NCI-H774 (cell line): ENCODE measurements at places on chromosomes 1 and 21.

DNA sequence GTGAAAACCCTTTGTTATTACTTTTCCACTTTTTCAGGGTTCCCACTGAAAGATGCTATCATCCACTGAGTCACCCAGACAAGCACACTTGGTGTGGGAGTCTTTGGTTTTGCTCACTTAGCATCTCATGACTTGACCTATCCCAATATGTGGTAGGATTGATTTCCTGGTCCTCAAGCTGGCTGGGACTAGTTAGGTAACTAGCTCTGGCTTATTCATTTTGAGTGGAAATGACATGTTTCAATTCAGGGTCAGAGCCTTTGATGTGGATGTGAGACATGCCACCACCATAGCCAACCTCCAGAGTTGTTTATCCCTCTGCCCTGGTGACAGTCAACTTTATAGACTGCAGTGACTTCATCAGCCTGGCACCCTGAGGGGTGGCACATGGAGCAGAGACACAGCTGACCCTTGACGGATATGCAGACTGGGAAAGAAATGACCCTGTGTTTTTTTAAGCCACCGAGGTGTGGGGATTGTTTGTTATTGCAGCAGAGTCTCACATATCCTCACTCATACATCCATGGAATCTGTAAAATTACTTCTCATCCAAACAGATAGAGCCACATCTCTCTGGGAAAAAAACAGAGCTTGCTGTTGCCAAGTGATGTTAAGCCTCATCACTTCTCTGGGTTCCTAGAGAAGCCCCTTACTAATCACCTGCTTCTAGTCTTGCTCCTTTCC, 699.9 kb downstream of the MATN1 start:
- no peak for DNase-seq

GRCh38 chr21:15754640-15755039, 24.9 kb downstream of the USP25 start:
- no peak for DNase-seq

- DNase-seq = no peak
Observed at GRCh38 chr1:164662462-164662861, 103.5 kb downstream of the PBX1 start.

- DNase-seq = no peak
Observed at GRCh38 chr1:37949524-37950152, 2.8 kb upstream of the INPP5B start.

- DNase-seq = no peak
Observed at GRCh38 chr21:46183910-46184624, at the start of gene SPATC1L. Gene SPATC1L, minus strand, starts transcription at chr21:46184459. Its CDS starts 1,643 bp downstream, at chr21:46182816.

DNA sequence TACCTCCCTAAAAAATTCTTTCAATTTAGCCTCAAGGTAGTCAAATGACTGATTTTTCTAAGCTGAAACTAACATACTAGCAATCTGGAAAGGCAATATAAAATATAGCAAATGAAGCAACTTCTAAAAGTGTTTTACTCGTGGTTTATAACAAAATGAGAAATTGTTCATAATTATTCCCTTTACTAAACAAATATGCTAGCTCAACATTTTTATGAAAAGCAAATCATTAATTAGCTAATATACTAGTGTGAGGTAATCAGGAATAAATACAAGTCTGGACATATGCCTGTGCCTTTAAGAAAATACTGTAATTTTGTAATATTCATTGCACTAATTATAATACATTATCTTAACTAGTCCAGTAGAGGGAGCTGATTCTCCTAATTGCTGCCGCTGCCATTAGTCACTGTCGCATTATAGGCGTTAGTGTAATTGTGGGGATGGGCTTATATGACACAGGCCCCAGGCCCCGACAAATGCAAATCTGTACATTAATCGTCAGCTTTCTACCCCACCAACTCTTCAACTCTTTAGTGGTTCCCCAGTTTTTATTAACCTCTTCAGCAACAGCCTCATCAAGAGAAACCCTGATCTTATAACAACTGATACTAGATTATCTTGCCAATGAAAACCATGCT, 160.9 kb downstream of the GABPA start:
- DNase-seq = no peak

DNA sequence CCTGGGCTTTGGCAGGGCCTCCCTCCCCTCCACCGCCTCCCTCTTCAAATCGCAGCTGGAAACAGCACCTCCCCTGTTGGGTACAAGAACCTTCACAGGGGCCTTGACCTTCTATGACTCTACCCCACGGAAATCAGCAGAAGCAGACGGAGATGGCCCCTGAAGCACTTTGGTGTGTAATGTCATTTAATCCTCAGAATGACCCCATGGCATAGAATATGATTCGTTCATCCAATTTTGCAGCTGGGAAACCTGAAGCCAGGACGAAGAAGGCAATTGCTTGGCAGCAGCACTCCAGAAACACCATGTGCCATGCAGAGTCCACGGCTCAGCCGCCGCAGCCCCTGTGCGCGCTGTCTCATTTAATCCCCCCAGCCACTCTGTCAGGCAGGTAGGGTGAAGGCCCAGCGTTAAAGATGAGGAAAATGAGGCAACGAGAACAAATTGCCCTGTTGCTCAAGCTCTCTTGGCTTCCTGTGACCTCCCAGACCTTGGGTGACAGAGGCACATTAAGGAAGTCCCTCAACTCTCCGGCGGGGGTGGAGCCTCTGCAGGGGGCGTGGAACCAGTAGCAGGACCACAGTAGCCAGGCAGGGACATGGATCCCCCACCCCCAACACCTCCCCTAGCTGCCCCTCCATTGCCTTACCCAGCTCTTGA, 25.8 kb upstream of the LAPTM5 start:
- DNase-seq = no peak

DNA sequence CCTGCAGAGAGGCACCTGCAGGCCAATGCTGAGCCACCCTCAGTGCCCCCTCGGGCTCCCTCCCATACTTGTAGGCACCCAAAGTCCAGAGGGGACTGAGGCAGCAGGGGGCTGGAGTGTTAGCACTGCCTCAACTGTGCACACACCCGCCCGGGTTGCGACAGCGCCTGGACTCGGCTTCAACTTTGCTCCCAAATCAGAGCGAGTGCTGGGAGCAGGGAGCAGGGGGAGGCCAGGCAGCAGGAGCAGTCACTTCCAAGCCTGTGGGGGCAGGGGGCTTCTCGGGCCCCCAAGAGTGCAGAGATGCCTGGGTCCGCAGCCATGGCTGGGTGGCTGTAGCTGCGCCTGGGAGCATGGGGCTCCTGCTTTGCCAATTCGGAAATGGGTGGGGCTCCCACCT, 79.5 kb downstream of the DISP1 start:
- DNase-seq = no peak

- no peak for DNase-seq
Observed at GRCh38 chr1:233368789-233369130, 41.2 kb downstream of the MAP3K21 start.

GRCh38 chr1:54376430-54377039, 29.7 kb downstream of the SSBP3 start:
- DNase-seq = no peak

GRCh38 chr1:245526141-245526540, 371.4 kb downstream of the KIF26B start:
- DNase-seq = no peak

DNA sequence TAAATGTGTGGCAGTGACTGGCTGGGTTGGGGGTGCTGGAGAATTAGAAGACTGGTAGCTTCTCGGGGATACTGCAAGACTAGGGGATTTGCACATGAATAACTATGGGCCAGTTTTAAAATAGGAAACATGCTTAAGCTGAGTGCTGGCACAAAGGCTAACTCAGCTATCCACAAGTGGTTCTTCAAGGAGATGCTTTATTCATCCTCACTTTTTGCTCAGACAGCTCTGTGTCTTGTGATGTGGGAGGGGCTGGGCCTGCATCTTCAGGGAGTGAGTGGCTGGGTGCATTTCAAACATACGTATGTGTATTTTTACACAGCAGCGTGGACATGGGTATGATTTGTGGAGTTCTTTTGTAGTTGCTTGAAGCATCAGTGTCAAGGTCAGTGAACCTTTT, 2.3 kb downstream of the COQ8A start:
- no peak for DNase-seq

GRCh38 chr1:193633991-193634390, 447.6 kb upstream of the B3GALT2 start:
- no peak for DNase-seq

GRCh38 chr1:1966071-1966740, 37.4 kb downstream of the CFAP74 start:
- DNase-seq = no peak

- DNase-seq = no peak
Observed at GRCh38 chr1:60234776-60235175, 161.2 kb upstream of the C1orf87 start.

GRCh38 chr1:225934711-225935110, 6.3 kb downstream of the LEFTY2 start:
- DNase-seq = no peak

- peak; percentile 86 for DNase-seq
Observed at GRCh38 chr1:90721210-90722194, 4.4 kb upstream of the BARHL2 start.

GRCh38 chr1:109113590-109114341, at the start of gene ELAPOR1:
Gene ELAPOR1, plus strand, starts transcription at chr1:109114115. Its CDS starts 69 bp downstream, at chr1:109114184.
- DNase-seq = peak; percentile 76

DNA sequence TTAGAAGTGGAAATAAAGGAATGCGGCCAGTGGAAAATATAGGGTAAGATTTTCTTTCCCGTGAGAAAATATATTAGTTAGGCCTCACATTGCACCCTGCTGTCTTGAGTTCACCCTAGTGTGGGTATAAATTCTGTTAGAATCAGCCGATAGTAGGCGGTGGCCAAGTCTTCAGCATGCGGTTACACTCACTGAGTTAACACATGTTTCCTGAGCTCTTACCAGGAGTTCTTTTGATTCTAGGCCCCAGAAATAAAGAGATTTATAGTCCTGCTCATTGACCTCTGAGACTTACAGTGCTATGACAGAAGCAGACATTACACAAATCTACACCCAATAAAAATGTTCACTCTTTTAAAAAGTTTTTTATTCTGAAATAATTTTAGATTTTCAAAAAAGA, 279.3 kb upstream of the LRRC7 start:
- no peak for DNase-seq

- no peak for DNase-seq
Observed at GRCh38 chr21:41932191-41932575, 21.6 kb downstream of the C2CD2 start.

GRCh38 chr1:155324717-155325602, 4.3 kb downstream of the RUSC1 start:
- DNase-seq = peak; percentile 42

GRCh38 chr1:224497714-224498573, 63.3 kb upstream of the WDR26 start:
- DNase-seq = no peak

DNA sequence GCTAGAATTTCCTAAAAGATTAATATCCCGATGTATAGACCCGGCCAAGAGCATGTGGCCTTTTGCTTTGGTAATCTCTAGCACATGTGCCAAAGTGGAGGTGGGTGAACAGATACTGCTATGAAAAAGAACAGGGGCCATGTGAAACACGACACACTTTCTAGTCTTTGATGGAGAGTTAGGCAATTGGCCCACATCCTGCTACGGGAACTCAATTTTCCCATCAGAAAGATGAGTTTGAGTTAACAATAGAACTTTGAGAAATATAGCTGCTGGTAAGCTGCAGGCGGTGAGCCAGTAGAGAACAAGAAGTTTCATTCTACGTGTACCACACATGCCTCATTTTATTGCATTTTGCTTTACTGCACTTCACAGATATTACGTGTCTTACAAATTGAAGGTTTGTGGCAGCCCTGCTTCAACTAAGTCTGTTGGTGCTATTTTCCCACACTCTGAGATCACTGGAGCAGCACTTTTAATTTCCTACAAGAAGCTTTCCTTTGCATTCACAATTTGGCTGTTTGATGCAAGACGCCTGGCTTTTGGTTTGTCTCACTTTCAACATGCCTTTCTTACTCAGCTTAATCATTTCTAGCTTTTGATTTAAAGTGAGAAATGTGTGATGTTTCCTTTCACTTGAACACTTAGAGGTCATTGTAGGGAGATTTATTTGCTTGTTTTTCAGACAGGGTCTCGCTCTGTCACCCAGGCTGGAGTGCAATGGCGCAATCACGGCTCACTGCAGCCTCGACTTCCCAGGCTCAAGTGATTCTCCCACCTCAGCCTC, 46.3 kb downstream of the HTR6 start:
- no peak for DNase-seq

DNA sequence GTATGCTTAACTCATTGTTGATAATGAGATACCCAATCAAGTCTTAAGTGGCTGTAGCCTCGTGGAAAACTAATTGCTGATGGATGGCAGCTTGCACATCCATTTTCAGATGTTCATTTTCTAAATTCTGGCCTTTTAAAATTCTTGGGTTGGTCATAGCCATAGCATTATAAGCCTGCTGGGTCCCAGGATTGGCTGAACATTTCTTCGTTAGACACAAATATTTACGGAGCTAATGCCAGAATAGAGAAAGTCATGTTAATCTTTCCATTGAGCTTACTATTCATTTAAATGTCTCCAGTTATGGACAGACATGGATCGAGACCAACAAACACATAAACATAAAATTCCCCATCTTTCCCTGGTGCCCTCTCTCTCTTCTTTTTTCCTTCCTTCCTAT, 32.5 kb downstream of the CENPF start:
- no peak for DNase-seq

DNA sequence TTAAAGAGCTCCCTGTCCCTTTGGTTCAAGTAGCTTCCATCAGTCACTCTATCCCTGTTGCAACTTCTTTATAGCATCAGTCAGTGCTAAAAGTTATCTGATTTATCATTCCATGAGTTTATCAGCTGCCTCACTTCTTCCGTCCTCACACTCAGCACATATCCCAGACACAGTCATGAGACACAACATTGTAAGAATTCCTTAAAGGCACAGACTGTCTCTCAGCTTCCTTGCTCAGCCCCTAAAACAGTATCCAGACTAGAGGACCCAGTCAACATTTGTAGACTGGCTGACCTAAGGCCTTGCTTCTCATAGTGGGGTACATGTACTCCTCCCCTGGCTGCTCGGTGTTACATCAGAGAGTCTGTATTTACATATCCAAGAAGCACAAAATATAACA, 164.9 kb upstream of the ADGRL2 start:
- DNase-seq = no peak

DNA sequence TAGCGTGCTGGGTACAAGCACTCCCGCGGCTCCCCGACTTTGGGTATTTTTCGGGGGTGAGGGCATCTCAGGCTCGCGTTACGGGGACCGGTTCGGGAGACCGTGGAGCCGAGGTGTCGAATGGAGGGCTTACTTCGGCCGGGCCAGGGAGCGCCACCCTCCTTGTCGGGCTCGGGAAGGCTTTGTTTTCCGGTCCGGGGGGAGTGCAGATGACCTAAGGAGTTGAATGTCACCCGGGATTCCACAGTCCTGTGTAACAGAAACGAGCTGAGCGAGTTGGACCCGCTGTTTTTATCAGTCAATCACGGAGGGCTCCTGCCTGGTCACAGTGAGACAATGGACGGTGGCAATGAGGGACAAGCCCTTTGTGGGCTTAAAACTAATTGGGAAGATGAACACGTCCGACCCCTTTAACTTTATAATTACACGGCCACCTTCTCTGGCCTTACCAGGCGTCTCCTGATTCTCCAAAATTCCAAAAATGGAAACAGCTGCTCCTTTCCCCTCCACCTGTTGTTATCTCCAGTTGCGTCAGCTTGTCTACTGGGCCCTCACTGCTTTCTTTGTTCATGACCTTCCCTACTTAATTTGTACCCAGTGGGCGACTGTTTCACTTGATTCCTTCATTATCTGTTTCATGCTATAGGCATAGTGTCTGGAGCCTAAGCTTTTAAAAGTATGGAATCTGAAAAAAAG, 929 bp upstream of the TRIM45 start:
- no peak for DNase-seq
